CD4-positive, alpha-beta T cell treated with Interleukin-6 at 100 ng/mL for 8 hours (primary cell): ENCODE measurements at places on chromosomes 7 and 10.
A peak's percentile ranks its signal among the peaks of the same experiment; 100 is the strongest.

GRCh38 chr10:126177417-126178030 lies 210.8 kb downstream of the ADAM12 start:
- no peak for DNase-seq

- no peak for DNase-seq
Measured at GRCh38 chr10:58330431-58330830, 4.4 kb upstream of the UBE2D1 start.

DNA sequence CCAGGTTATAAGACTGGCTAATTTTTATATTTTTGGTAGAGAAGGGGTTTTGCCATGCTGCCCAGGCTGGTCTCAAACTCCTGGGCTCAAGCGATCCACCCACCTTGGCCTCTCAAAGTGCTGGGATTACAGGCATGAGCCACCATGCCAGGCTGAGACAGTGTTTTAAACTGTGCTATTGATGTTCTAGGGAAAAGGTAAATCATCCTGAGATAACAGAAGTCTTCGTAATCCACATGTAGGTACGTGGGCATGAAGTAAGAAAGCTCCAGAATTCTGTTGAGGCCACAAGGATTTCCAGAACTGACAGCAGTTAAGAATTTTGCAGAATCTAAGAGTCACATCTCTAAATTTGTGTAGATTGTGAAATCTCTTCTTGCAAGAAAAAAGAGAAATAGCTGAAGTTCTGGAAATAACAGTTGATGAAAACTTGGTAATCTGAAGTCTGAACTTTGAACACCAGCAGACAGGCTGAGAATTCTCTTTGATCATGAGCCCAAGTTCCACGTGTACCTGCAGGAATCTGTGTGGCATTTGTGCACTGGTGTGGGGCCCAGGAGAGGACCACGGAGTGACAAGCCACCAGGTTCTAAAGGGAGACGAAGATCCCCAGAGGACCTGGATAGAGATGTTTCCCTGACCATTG lies 24.6 kb downstream of the C7orf33 start:
- DNase-seq = no peak

- no peak for DNase-seq
Measured at GRCh38 chr10:51881213-51881612, 181.8 kb upstream of the CSTF2T start.

DNA sequence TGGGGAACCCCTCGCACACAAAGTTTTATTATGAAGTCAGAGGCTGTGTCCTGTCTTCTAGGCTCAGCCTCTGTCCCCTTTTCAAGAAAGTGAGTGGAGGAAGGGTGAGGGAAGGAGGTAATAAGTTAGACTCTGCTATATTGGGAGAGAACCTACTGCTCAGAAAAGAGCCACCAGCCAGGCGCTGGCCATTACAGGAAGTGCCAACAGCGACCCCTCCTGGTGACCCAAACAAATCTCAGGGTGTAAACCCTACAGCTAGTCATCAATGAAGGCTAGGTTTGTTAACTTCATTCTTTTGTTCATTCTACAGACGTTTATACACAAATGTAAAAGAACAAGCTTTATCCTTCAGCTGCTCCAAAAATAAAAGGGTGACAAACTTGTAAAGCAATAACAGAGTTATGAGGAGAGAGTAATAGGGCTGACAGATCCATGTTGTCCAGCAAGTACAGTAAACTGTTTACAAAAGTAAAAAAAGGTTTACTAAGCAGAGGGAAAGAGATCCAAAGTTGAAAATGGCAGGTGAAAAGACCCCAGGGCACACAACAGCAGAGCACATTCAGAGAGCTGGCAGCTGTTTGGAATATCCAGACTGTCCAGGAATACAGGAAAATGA lies 82.7 kb downstream of the FAM204A start:
- no peak for DNase-seq

DNA sequence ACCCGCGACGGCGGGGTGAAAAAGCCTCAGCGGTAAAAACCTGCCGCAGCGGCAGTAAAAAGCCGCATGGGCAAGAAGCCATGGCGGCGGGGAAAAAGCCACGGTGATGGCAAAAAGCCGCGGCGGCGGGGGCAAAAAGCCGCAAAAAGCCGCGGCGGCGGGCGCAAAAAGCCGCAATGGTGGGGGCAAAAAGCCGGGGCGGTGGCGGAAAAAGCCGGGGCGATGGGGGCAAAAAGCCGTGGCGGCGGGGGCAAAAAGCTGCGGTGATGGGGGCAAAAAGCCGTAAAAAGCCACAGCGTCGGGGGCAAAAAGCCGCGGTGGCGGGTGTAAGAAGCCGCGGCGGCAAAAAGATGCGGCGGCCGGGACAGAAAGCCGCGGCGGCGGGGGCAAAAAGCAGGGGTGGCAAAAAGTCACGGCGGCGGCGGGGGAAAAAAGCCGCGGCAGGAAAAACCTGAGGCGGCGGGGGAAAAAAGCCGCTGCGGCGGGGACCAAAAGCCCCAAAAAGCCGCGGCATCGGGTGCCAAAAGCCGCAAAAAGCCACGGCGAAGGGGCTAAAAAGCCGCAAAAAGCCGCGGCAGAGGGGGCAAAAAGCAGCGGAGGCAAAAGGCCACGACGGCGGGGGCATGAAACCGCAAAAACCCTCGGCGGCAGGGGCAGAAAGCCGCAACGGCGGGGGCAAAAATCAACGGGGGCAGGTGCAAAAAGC lies 488.5 kb downstream of the ZNF33B start:
- DNase-seq = no peak

DNA sequence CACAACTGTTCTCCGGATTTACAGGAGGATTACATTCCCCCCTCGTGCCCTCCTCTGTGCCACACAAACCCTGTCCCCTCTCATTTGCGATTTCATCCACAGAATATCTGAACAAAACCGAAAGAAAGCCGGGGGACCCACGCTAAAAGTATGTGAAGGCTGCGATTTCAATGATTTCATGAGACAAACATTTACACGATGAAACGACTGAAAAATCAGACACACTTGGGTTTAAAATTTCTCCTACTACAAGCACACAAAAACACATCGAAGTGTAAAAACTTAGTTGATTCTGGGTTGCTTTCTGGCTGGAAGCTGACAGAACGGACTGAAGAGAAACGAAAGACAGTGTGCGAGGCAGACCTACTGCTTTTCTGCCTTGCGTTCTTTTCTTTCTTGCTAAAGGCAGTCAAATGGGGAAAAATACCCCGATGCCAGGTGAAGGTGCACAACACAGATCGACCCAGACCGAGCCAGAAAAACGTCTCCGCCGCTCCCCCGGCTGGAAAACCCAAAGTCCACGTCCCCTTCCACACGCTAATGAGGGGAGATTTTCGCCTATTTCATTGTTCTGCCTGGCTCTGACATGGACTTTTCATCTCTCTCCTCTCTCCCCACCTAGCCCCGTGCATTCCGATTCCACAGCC lies 1.2 kb downstream of the HIPK2 start:
- peak; percentile 31 for DNase-seq

DNA sequence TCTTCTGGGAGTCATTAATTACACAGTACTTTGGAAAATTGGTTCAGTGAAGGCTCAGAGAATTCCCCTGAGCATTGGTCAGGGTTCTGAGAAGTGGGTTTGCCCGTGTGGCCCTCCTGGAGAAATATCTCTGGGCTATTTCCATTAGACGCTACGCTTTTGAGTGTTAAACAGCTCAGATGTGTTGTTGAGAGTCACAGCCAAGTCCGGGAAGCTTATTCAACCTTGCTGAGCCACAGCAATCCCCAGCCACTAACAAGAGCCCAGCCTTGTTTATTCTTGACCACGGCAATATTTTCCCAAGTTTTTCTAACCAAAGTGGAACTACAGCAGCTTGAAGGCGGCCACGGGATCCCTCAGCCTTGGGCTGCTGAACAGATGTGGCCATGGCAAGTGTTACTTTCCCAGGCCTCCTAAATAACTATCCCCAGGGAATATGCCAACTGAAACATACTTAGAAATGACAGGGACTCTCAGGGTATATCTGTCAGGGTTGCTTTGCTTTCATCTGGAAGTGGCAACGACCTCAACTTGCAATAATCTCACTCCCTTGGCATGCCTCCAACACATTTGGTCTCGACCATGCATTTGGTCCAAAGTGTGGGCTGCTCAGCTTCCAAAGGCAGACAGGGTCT lies 214.7 kb downstream of the EMX2 start:
- DNase-seq = no peak

GRCh38 chr7:124857672-124858235 lies 71.9 kb downstream of the POT1 start:
- DNase-seq = no peak

- DNase-seq = no peak
Measured at GRCh38 chr10:70913191-70913892, 25.0 kb upstream of the PCBD1 start.

GRCh38 chr7:71286336-71286735 lies 154.4 kb downstream of the GALNT17 start:
- no peak for DNase-seq

GRCh38 chr10:132905661-132906060 lies 36.7 kb downstream of the CFAP46 start:
- DNase-seq = no peak

DNA sequence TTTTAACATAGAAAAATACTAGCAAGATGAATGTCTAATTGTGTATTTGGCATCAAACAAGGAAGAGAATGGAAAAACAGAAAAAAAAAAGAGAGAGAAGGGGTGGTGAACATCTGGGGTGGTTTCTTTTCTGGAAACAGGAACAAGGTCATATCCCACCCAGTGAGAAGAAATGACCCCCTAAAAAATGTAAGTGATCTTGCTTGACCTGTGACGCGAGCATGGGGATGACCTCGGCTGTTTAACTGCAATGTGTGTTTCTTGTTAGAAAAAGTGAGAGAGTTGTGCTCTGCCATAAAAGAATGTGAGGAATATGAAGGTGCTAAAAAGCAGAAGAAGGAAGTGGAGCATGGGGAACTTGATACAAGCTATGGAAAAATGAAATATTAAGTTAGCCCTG lies 258.5 kb downstream of the AGMO start:
- DNase-seq = no peak

GRCh38 chr10:130744631-130745030 lies 566.9 kb downstream of the TCERG1L start:
- no peak for DNase-seq

DNA sequence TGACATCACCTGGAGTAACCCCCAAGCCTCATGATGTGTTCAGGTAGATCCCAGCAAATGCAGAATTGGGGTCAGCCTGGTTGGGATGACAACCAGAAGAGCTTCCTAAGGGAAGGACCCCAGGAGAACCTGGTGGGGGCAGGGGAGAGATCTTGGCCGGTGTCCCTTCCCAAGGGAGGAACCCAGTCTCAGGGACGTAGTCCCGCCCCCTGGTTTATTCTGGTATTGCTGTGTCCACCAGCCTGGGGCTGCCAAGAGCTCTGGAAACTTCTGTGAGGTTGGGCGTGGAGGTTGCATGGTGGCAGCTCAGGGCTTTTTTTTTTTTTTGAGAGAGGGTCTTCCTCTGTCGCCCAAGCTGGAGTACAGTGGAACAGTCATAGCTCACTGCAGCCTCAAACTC lies 19.4 kb downstream of the GTF2IRD1 start:
- DNase-seq = no peak

DNA sequence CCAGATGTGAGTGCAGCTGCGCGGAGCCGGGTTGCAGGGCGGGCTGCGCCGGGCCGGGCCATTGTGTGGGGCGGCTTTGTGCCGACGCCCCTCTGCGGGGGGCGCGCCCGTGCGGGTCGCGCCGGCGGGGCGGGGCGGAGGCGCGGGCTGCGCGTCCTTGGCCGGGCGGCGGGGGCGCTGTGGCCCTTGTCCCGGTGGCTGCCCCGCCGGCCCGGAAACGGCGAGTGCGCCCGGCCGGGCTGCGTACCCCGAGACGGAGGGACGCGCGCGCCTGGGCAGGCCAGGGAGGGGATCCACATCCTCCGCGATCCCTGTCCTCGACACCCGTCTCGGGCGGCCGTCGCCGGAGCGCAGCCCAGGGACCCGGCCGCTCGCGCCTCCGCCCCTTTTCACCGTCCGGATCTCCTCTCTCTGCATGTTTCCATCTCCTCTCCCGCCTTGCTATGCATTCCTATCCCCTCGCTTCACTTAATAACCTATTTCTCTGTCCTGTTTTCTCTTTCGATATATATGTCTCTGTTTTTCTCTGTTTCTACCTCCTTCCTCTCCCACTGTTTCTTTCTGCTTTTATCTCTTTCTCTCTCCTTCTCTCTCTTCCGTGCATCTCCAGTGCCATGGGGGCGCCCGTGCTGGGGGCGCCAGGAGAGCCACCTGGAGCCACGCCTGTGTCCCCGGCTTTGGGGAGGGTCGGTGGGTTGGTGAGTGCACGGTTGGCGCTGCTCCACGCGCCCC lies 765 bp downstream of the PFKFB3 start:
- DNase-seq = peak; percentile 34

DNA sequence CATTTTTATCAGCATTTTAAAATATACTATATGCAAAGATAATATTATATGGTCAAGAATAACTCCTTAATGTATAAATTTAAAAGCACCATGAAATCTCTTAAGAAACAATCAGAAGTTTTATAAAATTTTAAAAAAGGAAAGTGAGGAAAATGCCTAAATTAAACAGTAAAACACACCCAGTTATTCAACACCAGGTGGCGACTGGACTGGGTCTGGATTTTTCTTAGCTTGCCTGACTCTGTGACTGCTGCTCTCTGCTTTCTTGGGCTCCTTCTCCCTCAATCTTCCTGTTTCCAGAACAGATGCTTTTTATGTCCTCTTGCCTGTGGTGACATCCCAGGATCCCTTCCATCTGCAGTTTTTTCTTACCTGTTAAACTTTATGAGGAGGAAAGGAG lies 200.3 kb downstream of the BICC1 start:
- DNase-seq = no peak

- DNase-seq = no peak
Measured at GRCh38 chr7:157555313-157555712, 218.5 kb downstream of the DNAJB6 start.

DNA sequence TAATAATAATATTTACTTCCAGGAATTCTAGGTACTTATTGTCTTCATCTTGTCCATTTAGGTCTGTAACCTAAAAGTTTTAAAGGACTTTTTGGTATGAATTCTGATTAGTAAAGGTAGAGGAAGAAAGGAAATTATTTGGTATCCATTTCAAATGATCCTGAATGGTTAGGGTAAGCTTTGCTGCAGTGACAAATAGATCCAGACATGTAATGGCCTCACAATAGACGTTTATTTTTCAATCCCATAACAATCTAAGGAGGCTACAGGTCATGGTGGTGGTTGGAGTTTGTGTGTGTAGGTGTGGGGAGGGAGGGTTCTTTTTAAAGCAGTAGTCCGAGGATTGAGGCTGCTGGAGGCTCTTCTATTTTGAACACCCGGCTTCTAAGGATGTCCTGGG lies 5.3 kb downstream of the FBH1 start:
- no peak for DNase-seq
